BJ (cell line): ENCODE measurements at places on chromosomes 7 and 10.

- no peak for DNase-seq
These were observed 180.7 kb downstream of the TEX36 start for GRCh38 chr10:125502276-125502675.

- DNase-seq, result no peak
These were observed 281.6 kb upstream of the KLF14 start for GRCh38 chr7:131015657-131015958.

GRCh38 chr10:88389456-88389855, 193.7 kb downstream of the RNLS start:
- no peak for DNase-seq

DNA sequence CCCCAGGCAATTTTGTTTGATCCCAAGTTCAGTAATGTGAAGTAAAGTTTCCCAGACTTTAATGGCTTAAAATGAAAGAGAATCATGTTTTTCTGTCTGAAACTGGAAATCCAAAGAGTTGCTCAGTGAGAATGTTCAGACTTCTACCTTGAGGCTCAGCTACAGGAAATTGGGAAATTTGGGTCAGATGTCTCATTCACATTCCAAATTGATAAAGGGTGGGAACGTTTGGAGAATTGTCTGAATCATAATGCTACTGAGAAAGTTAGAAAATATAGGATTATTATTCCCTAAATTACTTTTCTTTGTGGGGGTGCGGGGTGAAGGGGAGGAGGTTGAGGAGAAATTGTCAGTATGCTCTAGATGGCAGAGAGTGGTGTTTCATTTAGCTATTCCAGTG, 773.9 kb downstream of the LRMDA start:
- no peak for DNase-seq

GRCh38 chr10:75592151-75592787, 160.8 kb downstream of the LRMDA start:
- no peak for DNase-seq

DNA sequence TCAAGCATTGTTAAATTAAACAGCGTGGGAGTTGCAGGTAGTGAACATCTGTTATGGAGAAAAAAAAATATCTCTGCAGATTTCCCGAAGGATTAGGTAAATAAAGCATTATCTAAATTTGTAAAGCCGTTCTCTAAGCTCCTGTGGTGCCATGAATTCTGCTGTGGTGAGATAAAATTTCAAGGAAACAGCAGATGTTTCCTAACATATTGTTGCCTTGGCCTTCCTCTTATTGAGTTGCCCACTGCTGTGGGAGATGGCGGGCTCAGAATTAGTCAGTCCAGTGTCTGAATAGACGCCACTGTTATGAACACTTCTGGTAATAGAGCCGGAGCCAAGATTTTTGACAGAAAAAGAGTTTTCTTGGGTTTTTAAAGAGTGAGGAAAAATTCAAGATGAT, 82.6 kb upstream of the ELMO1 start:
- no peak for DNase-seq
